ENCODE measurements at places on chromosomes 6 and 20. TPM values are rescaled to one million over a fixed set of nuclear protein-coding genes. Genes with fewer than 3 reads are reported as not detected.

KCNG1 gene
- 0.32 TPM for total RNA-seq

- no peak for DNase-seq
Measured at GRCh38 chr6:13125841-13126240, 202.5 kb downstream of the TBC1D7 start.

- DNase-seq = no peak
Measured at GRCh38 chr6:123658848-123659247, 22.1 kb upstream of the TRDN start.

DNA sequence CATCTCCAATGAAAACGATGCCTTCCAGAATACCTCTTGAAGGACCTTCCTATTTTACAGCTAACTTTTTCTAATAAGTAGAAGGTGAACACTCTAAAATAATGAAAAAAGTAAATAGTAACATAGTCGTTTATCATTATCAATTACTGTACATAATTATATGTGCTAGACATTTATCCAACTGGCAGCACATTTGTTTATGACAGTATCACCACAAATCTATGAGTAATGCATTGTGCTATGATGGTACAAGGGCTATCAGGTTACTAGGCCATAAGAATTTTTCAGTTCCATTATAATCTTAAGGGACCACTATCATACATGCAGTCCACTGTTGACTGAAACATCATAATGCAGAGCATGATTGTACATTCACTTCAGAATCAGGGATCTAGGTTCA, 68.4 kb downstream of the ATG5 start:
- DNase-seq = no peak

GRCh38 chr20:58019027-58019849, 209.2 kb downstream of the ANKRD60 start:
- no peak for DNase-seq

DNA sequence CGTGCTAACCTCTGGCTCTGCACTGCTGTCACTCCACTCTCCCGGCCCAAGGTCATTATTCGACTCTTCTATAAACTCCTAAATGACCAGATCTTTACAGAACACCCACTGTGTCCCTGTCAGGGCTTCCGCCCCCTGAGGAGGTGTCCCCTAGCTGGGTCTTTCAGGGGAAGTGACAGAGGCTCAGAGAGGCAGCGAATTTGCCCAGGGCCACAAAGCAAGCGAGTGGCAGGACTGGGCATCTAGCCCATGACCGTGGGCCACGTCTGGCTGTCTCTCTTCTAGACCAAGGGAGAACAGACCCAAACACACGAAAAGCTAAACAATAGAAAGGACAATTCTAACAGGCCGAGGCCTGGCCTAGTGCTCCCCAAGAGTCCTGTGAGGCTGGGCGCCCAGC, 27.4 kb downstream of the FOXF2 start:
- DNase-seq = no peak

DNA sequence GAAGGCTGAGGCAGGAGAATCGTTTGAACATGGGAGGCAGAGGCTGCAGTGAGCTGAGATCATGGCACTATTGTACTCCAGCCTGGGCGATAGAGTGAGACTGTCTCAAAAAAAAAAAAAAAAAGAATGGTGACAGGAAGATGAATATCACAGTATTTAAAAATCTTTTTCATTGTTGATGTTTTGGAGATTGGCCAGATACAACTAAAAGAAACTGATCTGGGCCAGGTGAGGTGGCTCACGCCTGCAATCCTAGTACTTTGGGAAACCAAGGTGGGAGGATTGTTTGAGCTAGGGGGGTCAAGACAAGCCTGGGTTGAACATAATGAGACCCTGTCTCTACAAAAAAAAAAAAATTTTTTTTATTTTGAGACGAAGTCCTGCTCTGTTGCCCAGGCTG, 52.1 kb downstream of the TRAF3IP2 start:
- DNase-seq = no peak

RFX6 gene
- not detected for total RNA-seq

AK9 gene
- total RNA-seq = 11.9 TPM

GRCh38 chr6:118886641-118887040, 7.3 kb upstream of the ASF1A start:
- no peak for DNase-seq

DNA sequence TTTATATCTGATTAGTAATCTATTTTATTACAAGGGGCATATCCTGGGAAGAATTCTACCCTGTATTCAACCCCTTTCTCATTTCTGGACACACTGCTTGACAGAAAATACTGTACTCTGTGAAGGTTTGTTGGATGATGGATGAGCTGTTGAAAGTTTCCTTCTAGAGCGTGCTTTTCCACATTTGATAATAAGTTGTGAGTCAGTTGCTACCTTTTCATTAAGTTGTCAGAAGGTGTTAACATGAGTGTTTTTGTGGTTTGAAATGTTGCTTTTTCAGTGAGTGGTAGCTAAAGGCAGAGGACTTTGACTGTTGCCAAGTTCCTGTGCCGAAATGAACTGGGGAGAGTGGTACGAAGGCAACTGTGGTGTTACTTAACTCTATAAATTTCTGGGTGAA, 3.9 kb upstream of the ECI2 start:
- no peak for DNase-seq

- no peak for DNase-seq
Measured at GRCh38 chr6:109013656-109014305, 80.9 kb downstream of the SESN1 start.

GRCh38 chr6:129543981-129544380, 166.0 kb downstream of the ARHGAP18 start:
- DNase-seq = no peak

DNA sequence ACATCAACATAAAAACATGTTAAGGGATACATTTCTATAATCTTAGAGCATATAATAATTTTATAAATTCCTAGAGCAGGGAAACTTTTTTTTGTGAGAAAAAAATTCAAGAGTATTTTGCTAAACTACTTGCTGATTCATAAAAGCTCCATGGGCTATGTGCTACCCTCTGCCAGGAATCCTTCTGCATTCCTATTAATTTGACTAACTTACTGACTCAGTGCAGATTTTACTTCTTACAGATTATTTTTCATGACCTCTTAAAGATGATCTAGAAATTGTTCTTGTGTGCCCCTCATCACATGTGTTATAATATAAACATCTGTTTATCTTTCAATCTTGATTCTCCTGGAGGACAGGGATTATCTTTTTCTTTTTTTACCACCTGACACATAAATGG, 5.7 kb downstream of the VTA1 start:
- no peak for DNase-seq

OXT gene
- total RNA-seq = 0.54 TPM

- no peak for DNase-seq
Measured at GRCh38 chr20:12416281-12416680, 498.6 kb downstream of the BTBD3 start.

TREM2 gene
- 0.92 TPM for total RNA-seq

DNA sequence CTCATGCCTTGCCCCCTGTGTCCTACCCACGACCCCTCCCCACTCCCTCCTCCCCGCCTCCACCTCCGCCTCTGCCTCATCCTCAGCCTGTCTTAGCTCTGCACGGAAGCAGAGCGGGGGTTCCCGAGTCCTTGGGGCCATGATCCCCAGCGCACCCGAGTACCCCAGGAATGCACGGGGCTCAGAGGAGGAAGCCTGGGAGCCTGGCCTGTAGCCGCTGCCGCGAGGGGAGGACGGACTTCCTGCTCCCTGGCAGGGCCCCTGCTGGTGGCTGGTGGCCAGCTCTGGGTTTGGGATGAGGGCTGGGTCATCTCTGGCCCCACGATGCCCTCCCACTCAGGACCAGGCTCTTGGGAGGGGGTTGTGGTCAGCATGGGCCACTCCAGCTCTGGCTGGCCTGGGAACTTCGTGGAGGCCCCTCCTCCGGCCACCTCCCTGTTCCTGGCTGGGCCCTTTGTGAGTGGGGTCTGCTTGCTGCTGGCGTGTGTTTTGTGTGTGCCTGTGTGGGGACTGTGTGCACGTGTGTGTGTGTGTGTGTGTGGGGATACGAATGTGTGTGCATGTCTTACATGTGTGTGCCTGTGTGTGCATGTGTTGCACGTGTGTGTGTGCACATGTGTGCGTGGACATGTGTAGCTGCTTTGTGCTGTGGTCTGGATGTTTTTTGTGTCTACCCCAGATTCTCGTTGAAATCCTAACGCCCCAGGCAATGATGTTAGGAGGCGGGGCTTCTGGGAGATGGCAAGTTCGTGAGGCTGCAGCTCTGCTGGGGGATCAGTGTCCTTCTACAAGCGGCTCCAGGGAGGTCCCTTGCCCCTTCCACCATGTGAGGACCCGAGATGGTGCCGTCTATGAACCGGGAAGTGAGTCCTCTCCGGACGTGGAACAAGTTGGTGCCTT, 1.3 kb upstream of the RBBP8NL start:
- DNase-seq = no peak

RAD21L1 gene
- total RNA-seq = not detected

HTR1E gene
- total RNA-seq = not detected

MPIG6B gene
- total RNA-seq = 0.70 TPM

GRCh38 chr6:21078497-21078896, 515.1 kb upstream of the SOX4 start:
- no peak for DNase-seq

GRCh38 chr6:884570-884969, 191.6 kb upstream of the EXOC2 start:
- no peak for DNase-seq

GRCh38 chr20:16944745-16945144, 196.6 kb downstream of the OTOR start:
- DNase-seq = no peak

DNA sequence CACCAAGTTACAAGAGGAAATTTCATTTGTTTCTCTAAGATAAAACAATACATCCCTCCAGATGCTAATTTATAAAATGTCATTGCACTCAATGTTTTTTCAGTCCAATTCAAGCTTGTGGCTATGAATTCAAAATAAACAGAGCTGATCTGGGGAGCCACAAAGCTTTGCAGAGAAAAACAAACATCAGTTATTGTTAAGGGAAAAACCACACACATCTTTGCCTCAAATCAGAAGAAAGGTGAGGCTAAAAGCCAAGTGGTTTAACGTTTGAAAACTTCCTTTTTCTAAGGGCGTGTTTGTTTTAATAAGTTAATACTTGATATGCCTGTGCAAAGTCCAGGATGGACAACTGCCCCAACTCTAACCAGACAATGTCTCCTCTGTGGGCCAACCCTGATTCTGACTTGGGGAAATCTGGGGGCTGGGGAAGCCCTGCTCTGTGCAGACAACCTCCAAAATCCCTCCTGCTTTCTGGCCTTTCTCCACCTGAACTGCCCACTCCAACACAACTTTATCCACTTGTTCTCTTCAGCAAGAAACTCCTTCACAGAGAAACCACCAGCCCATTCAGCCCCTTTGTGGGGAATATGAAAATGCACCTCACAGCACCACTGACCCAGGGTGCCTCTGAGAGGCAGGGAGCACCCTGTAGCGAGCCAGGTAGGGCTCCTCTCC, 44.6 kb upstream of the NT5E start:
- DNase-seq = no peak

TFAP2D gene
- total RNA-seq = not detected

DNA sequence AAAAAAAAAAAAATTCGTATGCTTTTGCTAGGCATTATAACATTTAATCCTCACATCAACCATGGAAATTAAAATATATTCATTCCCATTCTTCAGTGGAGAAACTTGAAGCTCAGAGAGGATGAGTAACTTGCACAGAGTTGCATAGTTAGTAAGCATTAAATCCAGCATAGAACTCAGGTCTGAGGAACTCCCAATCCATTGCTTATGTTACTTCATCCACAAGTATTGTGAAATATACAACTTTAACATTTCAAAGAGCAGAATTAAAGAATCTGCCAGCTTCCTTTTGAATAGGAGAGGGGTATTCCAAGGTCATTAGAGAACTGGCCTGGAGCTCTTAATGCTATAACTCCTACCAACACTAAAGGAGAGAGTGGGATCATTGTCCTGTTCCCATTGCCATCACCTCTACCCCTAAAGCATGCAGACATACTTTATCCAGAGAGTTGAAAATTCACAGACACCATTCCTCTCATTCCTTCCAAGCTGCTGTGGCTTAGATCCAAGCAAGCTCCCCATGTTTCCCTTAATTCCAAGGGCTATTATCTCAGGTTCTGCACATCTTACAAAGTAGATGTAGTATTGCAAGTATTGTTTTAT, 91.9 kb downstream of the FLRT3 start:
- DNase-seq = no peak

GRCh38 chr6:26408828-26409730, 7.0 kb downstream of the BTN3A1 start:
- no peak for DNase-seq

DNA sequence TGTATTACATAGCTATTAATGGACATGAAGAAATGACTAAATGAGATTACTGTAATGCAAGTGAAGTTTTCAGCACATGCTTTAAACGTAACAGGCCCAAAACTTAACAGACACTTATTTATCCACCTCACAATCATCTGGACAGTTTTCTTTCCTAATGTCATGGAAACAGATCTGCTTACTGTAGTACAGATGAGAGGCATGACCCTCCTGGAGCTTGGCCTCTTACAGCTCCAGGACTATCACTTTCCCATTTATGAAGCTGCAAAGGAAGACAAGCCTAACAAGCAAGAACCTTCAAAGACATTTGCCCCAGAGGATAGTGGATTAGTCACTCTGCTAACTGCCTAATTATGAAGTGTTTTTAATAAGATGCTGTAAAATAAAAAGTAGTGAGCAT, 419.3 kb downstream of the PHF3 start:
- DNase-seq = no peak

DNA sequence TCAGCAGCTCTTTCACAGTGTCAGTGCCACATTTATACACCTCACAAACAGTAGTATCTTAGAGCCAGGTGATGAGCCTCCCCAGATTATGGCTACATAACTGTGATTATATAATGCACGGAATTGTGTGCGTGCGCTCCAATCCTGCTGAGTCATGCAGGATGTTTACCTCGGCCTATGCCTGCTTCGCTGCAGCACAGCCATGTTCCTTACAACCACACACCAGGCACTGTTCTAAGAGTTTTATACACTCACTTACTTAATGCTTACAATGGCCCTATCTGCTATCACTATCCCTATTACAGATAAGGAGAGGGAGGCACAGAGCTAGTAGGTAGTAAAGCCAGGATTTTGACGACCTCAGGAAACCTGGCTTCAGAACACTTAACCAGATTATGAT, 7.3 kb downstream of the ZKSCAN3 start:
- no peak for DNase-seq

GRCh38 chr20:24695529-24696225, 226.2 kb downstream of the SYNDIG1 start:
- DNase-seq = no peak

GRCh38 chr20:25019381-25020155, 27.0 kb upstream of the APMAP start:
- DNase-seq = no peak

CST7 gene
- total RNA-seq = 1.4 TPM

- no peak for DNase-seq
Measured at GRCh38 chr20:47055699-47056369, 161.2 kb downstream of the EYA2 start.

Measured in Right ventricle myocardium inferior (tissue), 1 donor.